NB4 (cell line): ENCODE measurements at places on chromosomes 12 and 14.

DNA sequence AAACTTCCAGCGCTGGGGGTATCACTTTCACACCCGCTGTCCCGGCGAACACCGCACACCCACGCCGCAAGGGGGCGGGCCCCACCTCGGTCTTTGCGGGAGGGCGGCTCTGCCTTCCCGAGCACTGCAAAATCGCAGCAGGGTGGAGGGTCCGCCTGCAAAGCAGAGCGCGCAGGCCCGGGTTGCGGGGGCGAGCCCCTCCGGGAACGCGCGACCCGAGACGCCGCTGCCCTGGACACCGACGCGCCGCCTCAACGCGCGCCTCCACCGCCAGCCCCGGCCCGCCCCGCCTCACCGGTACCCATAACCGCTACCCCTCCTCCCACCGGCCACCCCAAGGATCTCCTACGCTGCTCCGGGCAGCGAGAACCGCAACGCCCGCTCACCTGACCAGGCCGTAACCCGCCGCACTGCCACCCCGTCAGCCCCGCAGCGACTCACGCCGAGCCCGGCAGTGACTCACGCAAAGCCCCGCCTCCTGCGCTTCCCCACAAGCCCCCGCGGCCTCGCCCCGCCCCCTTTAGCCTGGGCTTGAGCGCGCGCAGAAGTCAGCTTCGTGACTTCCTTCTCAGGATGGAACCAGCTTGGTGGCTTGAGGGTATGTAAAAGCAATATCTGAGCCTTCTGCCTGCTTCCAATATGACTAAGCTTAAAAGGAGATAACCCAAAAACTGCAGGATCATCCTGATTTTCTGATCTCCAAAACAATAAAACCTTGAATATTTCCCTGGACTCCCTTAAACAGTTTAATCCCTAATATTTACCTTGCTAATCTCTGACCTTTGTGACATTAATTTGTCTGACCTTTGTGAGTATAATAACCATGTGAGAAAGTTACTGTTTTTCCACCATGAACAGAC is at the start of gene RPAP3:
Gene RPAP3 (minus strand): TSS at position 465 of the 860 bp plus-strand sequence. CDS start 3,190 bp downstream, outside the sequence.
- DNase-seq, result peak; percentile 98

GRCh38 chr12:104280111-104280510 is 23.4 kb upstream of the EID3 start:
- peak; percentile 49 for DNase-seq

DNA sequence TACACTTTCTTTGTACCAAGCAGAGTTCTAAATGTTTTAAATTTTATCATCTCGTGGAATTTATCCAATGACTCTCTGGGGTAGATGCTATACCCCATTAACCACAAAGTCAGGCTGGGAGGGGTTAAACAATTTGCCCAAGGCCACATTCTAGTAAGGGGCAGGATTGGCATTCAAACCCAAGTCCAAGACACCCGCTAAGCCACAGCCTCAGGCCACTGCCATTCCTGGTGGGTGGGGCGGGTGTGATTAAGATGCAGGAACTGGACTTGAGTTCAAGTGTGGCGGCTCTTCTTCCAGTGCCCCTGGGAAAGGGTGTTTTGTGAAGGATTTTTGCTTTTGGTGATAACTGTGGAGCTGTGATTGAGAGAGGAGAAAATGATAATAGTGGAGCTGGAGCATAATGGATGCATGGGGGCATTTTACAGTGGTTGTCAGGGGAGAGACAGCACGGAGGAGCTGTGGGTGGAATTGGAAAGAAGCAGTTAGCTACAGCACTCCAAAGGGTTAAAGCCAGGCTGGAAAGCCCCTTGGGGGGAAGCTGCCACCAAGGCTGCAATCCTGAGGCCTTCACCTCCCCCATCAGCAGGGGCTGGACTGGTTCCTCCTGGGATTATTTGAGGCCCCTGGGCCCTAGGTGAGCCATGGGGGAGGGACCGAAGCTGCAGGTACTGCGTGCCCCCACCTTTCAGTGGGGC is 1.0 kb upstream of the VRTN start:
- DNase-seq, result no peak

DNA sequence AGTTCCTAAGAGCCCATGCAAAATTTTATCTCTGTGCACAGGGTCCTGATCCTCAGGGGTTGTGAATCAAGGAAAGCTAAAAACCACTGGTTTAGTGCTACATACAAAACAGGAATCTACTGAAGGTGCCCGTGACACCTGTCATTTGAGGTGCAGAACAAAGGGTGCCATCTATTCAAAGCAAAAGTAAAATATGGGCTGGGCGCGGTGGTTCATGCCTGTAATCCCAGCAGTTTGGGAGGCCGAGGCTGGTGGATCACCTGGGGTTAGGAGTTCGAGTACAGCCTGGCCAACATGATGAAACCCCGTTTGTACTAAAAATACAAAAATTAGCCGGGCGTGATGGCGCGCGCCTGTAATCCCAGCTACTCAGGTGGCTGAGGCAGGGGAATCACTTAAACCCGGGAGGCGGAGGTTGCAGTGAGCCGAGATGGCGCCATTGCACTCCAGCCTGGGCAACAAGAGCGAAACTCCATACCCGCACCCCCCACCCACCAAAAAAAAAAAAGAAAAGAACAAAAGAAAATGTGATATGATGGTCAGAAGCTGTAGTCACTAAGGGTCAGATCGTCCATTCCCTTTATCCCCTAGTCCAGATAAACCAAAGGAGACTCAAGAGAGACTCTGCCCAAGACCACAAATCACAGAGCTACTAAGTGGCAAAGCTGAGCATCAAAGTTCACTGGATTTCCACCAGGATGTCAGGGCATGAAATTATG is 3.4 kb downstream of the PPTC7 start:
- DNase-seq, result no peak

DNA sequence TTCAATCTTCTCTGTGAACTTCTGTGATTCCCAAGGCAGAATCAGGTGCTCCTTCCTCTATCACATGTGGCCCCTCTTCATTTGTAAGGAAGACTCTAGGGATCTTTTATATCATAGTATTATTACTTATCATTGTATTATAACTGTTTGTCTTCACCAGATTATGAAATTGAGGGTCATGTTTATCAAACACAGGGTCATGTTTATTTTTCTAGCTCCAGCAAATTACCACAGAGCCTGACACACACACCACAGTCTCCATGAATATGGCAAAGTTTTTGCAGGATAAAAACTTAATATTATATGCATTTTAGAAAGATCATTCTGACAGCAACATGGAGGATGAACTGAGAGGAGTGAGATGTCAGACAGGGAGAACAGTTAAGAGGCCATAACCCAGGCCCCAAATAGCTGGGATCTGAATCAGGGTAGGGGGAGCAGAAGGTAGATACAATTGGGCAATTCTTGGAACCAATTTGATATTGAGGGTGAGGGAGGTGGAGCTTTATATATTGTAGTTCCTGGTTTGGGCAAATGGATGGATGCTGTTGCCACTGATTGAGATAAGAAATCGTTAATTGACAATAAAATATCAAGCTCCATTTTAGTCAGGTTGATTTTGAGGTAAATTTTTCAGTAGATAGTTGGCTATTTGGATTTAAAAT is 130.7 kb downstream of the DHRS2 start:
- no peak for DNase-seq

DNA sequence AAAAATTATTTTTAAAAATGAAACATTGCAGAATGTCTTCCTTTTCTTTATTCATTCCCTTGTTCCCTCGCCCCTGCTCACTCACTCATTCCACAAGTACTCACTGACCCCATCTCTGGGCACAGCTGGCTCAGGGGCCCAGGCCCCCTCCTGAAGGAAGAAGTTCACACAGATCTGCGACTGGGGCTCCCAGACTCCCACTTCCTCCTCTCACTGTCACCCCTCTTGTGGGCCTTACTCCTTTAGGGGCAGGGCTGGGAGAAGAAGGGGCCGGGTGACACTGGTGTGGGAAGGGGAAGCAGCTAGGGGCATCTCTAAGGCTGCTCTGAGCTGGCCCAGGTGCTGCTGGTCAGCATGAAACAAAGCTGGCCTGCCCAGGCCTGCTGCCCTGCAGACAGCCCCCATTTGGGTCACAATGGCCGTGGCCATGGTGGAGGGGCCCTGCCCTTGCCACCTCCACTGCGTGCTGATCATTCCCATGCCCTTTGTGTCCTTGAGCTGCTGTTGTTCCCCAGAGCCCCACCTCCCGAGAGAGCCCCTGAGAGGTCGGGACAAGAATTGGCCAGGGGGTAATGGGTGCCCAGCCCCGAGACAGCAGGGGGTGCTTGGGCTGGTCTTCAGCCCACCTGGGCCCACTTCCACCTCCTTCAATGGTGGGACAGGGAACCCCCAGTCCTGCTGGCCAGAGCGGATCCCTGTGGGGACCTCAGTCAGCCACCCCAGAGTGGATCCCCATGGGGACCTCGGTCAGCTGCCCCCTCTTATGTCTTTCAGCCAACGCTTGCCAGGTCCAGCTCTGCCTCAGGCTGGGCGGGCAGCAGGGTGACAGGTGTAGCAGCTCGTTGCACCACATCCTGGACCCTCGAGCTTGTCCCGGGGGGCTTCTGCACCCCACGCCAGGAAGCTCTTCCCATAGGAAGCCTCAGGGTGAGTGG is 212.4 kb upstream of the C14orf180 start:
- DNase-seq, result no peak

DNA sequence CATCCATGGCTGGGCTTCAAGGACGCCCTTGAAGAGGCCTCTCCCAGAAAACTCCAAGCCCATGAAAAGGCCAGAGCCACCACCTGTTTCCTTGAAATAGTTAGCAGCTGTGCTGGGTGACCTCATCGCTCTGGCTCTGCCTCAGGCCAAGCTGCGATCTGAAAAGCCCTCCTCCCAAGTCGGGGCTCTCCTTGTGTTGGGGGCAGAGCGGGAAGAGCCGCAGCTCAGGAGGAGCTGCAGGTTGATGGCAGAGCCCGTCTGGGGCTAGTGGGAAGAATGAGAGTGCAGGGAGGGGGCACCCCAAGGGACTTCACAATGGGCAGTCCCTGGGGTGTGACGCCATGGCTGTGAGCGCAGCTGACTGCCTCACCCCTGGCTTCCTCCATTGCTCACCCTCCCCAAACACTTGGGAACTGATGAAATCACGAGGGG is 50.0 kb upstream of the STON2 start:
- DNase-seq, result peak; percentile 16

GRCh38 chr12:109800536-109800935 is 32.7 kb downstream of the TRPV4 start:
- no peak for DNase-seq

- no peak for DNase-seq
Measured at GRCh38 chr12:32970465-32971110, 74.0 kb upstream of the PKP2 start.

DNA sequence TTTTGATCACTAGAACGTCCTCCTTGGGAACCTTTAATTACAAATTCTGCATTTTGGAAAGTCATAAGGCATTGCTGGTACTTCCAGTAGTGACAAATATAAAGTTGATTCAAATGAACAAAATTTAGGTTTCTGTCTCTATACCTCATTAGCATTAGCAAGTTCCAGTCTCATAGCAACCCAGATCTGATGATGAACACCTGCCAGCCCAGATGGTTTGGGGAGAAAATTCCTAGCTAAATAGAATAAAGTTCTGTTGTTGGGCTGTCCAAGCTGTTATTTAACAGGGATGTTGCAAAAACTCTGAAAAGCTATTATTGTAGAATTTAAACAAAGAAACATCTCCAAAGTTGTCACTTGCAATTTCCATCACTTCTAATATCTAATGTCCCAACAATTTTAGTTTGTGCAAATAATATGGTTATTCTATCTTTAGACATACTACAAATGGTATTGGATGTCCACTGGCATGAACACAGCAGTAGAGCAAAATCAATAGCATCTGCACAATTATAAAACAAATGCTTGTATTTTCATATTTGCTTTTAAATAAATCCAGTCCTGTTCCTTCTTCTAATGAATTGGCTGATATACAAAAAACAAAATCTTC is 299.4 kb downstream of the SLC16A7 start:
- DNase-seq, result no peak

- no peak for DNase-seq
Measured at GRCh38 chr14:74601982-74602381, 10.1 kb downstream of the LTBP2 start.

GRCh38 chr14:59422069-59422881 is 42.9 kb downstream of the GPR135 start:
- DNase-seq, result peak; percentile 37

GRCh38 chr12:22766911-22767420 is 142.0 kb downstream of the ETNK1 start:
- DNase-seq, result no peak

- peak; percentile 67 for DNase-seq
Measured at GRCh38 chr14:73381380-73382013, 76.8 kb downstream of the NUMB start.

- DNase-seq, result no peak
Measured at GRCh38 chr14:106013879-106014376, 487.5 kb downstream of the TMEM121 start.

- peak; percentile 68 for DNase-seq
Measured at GRCh38 chr14:89276424-89276975, 140.5 kb downstream of the FOXN3 start.

GRCh38 chr12:41972598-41972997 is 172.1 kb downstream of the GXYLT1 start:
- DNase-seq, result no peak

DNA sequence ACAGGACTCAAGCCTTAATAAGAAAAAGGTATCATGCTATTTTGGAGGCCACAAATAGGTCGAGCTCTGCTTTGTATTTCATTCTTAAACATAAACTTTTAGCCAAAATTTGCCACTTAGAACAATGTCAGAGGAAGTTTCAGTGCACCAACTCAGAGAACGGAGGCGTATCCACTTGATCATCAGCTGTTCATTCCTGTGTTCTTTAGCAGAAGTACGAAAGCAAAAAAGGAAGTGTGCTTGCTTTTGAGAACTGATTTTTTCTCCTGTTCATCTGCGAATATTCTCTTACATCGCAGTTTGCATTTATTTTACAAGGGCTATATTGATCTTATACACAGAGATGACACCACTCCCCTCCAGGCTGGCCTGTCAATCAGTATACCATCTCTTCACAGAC is 188.6 kb upstream of the SOX5 start:
- no peak for DNase-seq
